Activated naive CD4-positive, alpha-beta T cell treated with anti-CD3 and anti-CD28 coated beads for 36 hours (primary cell): ENCODE measurements at places on chromosomes 3 and 15.

GRCh38 chr3:133675631-133676335 lies 14.0 kb upstream of the TOPBP1 start:
- no peak for DNase-seq

DNA sequence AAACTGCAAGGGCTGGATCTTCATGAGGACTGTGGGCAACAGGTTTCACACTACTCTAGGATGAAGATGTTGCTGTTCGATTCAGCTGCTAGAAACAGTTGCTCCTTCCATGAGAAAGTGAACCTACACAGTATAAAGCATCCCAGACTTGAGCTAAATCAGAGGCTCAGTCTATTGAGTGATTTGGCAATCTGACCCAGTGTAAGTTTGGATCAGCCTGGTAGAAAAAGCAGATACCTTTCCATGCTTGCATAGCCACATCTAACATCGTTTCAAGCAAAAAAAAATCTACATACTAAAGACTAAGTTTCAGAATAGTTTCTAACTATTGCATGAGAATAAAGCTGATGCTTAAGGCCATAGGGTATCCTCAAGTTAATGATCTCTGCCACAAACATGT lies 4.6 kb downstream of the UQCC5 start:
- no peak for DNase-seq

GRCh38 chr15:91548549-91548948 lies 305.0 kb upstream of the SLCO3A1 start:
- DNase-seq = no peak

DNA sequence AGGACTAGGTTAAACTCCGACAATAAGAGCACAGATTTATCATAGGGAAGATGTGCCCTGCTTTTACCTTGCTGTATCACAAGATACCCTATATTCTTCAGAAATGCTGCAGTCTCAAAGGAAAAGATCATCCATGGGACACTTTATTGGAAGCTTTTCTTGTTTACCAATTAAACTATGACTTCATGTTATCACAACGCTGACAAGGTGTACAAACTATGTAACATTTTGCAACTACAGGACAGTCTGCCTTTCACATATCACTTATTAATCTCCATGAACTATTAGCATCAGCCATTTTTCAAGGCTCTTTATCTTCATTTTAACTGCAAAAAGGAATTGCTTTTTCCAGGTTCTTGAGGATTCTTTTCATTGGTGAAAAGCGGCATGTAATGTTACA lies 34.0 kb downstream of the CBLB start:
- DNase-seq = no peak

GRCh38 chr3:148083526-148084182 lies 614.0 kb upstream of the AGTR1 start:
- DNase-seq = no peak

DNA sequence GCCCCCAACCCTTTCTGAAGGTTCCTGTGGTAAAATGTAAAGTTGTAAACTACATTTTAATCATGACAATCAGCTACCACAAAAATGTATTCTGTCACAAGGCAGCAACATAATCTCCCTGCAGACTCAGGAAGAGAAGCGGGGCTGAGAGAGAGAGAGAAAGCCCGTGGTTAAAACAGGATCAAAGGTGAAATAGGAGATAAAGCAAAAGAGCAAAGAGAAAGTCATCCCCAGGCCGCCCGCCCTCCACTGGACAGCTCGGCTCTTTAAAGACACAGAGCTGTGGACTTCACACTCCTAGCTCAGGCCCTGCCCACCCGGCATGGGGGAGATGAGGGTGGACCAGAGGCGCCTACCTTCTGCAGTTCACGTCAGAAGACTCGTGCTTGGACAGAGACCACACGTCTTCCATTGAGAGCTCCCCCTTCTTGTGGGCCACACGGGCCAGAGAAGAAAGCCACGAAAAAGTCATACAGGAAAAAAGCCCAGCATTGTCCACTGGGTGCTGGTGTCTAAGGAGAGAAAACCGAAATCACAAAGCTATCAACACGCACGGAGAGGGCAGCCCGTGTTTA lies 29.4 kb downstream of the ABCC5 start:
- DNase-seq = no peak

DNA sequence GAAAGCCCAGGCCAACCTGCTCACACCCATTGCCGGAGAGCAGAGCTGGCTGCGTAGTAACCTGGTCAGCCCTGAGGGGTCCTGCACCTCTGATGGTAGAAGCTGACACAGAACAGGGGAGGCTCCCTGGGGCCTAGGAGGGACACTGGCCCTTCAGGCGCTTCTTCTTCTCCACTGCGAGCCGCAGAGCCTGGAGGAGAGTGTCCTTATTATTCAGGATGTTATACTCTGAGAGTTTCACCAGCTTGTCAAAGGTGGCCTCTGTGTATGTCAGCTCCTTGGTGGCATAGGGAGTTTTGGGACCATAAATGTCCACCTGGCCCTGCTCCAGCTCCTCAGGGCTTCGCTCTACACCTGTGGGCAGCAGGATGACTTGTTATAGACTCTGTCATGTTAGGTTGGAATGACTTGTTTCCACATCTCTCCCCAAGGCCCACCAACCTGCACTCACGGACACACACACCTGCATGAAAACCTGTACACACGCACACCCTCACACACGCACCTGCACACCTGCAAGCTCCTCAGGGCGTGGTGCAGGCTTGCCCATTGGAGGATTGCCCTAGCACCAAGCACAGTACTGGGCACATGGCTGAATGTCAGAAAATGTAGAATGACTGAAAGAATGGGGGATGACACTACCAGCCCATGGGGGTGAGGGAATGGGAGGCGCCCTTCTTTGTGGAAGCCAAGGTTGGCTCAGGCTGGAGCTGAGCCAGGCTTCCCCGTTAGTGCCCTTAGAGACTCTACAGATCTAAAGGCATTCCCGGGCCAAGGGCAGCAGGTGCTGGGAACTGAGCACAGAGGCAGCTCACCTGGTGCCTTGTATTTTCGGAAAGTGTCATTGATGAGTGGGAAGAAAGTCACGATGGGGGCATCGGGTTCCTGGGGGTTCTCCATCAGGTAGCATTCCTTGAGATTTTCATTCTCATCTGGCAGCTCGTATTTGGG lies 11.5 kb upstream of the EHD4 start:
- DNase-seq = no peak

- DNase-seq = peak; percentile 28
Measured at GRCh38 chr15:75817138-75817935, 25.9 kb upstream of the UBE2Q2 start.

GRCh38 chr3:144968750-144969350 lies 997.2 kb downstream of the DIPK2A start:
- DNase-seq = no peak

- DNase-seq = no peak
Measured at GRCh38 chr3:46335541-46335940, 18.4 kb upstream of the CCR2 start.

DNA sequence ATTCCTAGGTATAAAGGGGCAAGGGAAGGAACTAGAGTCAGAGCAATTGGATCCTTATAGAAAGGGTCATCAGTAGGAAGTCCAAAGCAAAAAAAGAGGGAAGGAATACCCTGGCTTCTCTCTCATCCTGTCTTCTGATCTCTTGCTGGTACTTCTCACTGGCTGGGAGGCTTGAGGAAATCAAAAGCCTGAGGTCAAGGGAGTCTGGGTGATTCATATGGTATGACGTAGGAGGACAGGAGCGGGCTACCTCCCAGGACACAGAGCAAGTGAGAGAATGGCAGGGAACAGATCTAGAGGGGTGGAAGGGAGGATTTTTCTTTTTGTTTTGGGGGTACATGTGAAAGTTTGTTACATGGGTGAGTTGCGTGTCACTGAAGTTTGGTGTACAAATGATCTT lies 76.0 kb downstream of the CFAP20DC start:
- no peak for DNase-seq

- DNase-seq = no peak
Measured at GRCh38 chr3:181906338-181906737, 194.6 kb downstream of the SOX2 start.

DNA sequence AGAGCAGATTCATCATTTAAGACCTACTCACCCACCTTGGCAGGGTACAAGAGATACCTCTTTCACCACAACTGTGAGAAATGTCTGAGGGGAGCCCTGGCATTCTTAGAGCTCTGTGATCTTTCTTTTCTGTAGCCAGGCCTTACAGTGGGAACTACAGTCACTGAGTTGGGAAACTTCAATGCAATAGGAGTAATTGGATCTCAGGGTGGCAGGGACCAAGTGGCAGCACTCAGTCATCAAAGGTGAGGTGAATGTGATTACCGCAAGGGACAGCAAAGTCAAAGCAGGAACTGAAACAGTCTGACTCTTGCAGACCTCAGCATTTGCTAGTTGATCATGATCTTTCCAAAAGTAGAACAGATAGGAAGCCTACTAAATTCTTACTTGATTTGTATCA lies 7.2 kb upstream of the MCF2L2 start:
- DNase-seq = peak; percentile 34

DNA sequence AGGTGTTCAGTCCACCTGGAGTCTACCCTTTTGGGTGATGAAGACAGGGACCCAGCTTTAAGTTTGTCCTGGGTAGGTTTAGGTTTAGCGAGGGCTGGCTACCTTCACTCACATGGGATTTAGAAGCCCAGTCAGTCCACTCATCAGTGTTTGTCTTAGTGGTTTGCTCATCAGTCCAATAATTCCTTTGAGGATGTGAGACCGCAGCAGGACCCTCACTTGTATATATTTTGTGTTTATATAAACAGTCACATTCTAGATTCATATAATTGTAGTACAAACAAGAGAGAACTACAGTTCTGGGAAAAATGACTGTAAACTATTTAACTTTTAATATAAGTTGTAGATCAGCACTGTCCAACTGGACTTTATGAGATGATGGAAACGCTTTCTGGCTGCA lies 18.2 kb downstream of the EFCC1 start:
- no peak for DNase-seq

GRCh38 chr3:134362670-134363380 lies 11.4 kb downstream of the AMOTL2 start:
- DNase-seq = no peak

DNA sequence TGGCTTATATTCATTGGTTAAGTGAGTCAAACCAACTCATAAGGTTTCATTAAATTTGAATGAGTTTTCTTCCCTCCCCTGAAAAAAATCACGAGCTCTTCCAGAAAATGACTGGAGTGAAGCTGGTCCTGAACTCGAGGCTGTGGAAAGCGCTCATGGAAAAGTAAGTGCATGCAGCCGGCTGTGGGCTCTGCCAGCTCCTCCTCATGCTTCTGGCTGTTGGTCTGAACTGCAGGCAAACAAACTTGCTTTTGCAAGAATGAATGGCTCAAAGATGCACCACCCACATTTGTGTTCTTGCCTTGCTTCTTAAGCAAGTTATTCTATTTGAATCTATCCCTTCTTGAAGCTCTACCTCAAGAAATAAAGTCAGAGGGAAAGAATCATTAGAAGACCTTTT lies 6.2 kb downstream of the ETV5 start:
- DNase-seq = no peak

GRCh38 chr3:156150434-156151066 lies 30.2 kb downstream of the KCNAB1 start:
- DNase-seq = peak; percentile 51
